ENCODE measurements at places on chromosomes 1 and 21.

DNA sequence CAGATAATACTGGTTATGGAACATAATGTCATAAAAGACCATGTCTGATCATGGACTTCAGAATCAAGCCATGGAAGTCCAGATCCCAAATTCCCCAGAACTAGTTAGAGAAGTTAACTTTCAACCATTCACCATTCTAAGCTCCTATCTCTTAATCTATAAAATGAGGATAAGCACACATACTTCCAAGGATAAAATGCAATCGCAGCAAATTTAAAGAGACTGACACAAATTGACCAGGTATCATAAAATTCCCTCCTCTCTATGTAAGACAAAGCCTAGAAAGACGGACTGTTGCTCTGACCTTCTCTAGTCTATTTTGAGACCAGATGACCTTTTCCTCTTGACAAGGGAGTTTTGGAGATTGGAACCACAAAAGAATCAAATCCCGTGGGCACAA, 426.7 kb downstream of the PLPP3 start:
- DNase-seq, result no peak

DNA sequence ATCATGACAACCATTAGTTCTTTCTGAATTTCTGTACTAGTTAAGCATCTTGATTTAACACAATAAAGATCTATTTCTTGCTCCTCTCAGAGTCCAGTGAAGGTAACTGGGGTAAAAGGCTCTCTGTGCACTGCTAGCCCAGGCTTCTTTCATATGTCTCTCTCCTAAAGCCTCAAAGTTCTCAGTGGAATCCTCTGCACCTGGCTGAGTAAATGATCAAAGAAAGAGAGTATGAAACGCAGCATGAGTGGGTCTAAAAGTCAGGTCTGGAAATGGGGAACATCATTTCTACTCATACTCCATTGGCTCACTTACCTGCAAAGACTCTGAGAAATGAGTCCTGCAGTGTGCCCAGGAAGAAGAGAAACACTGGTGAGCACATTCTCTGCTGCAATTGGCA, 418.5 kb downstream of the PTPRC start:
- DNase-seq, result no peak

DNA sequence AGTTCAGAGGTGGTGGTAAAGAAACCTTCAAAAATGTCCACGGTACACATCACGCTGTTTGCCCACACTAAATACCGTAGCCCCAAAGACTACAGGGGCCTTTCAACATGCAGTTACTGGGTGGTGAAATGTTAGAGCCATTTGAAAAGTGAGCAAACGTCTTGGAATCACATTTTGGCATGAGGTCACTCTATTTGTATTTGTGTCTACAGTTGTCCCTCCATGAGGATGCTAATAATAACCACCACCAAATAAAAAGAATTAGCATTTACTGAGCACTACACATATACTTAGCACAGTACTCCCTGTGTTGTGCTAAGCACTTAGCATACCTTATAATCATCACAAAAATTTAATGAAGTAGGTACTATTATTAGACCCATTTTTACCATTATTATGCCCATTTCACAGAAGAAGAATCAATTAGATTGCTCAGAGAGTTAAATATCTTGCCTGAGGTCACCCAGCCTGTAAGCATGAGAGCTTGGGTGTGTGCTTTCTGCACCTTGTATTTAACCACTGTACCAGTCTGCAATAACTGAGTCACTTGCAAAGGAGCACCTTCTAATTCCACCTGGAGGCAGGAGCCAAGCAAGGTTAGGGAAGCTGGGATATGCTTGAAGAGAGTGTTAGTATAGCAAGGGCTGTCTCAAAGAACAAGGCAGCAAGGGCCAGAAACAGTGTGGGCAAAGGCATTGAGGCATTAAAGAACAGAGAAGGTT, 57.4 kb downstream of the DNTTIP2 start:
- DNase-seq, result no peak

DNA sequence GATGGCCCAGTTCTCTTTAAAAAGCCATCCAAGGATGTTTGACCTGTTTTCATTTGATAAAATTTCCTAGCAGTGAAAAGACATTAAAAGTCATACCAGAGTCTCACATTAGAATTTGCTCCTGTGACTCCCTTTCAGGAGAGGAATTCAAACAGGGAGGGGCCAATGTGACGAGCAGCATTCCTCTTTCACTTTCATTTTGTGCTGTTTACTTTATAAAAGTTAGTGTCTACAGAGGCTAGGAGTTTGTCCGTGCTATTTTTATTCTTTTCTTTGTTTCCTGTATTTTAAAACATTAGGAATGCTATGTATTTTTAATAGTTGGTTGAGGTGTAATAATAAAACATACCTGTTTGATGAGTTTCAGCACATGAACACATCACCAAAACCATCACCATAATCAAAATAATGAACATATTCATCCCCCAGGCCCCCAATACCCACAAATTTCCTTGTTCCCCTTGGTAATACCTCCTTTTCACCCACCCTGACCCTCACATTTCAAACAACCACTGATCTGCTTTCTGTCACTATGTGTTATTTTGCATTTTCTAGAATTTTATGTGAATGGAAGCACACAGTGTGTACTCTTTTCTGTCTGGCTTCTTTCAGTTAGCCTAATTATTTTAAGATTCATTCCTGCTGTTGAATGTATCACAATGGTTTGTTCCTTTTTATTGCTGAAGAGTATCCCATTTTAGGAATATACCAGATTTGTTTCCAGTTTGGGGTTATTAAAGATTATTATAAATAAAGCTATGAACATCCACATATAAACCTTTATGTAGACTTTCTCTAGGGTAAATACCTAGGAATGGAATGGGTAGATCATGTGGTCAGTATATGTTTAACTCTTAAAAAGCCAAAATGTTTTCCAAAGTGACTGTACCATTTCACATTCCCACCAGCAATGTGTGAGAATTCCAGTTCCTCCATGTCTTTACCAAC, 129.5 kb downstream of the TENT5C start:
- DNase-seq, result no peak

- DNase-seq, result no peak
Observed at GRCh38 chr1:20848162-20848561, 61.1 kb upstream of the HP1BP3 start.

DNA sequence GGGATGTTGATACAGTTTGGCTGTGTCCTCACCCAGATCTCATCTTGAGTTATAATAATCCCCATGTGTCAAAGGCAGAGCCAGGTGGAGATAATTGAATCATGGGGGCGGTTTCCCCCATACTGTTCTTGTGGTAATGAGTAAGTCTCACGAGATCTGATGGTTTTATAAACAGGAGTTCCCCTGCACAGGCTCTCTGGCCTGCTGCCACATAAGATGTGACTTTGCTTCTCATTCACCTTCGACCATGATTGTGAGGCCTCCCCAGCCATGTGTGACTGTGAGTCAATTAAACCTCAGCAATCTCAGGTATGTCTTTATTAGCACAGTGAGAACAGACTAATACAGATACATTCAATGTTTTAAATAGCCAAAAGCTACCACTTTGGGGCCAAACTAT, 41.1 kb downstream of the SLC35F3 start:
- no peak for DNase-seq

- no peak for DNase-seq
Observed at GRCh38 chr1:11600836-11601235, 53.4 kb downstream of the FBXO2 start.

DNA sequence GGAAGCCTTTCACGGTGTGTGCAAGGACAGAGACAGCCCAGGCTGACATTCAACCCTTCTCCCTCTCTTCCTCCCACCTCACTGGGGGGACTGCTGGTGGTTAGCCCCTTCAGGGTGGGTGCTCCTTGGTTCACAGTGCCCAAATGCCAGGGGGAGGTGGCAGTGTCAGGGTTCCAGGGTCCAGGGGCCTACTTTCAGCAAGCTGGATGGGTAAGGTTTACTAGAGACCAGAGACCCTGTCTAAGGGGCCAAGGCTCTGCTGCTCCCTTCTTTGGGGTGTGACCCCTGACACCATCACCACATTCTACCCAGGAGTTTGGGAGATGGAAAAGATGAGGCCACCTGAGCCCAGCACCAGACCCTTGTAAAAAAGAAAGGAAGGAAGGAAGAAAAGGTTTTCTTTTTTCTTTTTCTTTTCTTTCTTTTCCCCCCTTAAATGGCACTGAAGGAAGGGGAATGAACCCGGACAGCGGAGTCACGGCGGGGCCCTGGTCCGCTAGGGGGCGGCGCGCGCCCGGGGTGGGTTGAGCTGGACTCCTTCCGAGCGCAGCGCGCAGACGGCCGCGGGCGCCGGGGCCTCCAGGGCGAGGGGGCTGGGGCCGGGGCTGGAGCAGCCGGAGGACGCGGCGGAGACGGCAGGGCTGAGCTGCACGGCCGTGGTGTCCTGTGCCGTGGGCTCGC, 18.8 kb downstream of the KNCN start:
- DNase-seq, result no peak

- no peak for DNase-seq
Observed at GRCh38 chr1:154663471-154664060, 55.6 kb upstream of the ADAR start.

- DNase-seq, result no peak
Observed at GRCh38 chr1:118948351-118948750, 39.8 kb downstream of the TBX15 start.

DNA sequence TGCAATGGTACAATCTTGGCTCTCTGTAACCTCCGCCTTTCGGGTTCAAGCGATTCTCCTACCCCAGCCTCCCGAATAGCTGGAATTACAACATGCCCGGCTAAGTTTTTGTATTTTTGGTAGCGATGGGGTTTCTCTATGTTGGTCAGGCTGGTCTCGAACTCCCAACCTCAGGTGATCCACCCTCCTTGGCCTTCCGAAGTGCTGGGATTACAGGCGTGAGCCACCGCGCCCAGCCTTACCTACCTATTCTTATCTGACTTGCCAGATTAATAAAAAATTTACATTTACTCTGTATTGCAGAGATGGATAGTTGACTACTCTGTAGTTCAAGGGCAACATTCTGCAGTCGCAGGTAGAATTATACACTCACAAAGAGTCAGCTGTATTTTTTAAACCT, 359.6 kb downstream of the KCTD3 start:
- no peak for DNase-seq

DNA sequence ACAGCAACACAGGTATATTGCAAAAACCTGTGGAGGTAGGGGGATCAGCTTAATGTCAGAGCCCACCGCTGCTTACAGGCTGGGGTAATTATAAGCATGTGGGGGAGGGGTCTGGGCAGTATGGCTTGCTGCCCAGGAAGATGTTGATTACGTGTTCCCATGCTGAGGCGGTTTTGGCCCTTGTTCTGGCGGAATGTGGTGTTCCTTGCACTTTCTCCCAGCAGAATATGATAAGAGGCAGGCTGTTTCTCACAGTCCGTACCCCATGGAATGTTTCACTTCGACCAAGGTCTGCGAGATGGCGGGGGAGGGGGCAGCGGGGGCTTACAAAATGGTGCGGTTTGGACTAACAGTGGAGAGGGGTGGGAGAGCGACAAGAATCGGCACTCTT, 9.8 kb upstream of the HPCAL4 start:
- no peak for DNase-seq

GRCh38 chr1:199041173-199041914, 402.5 kb downstream of the PTPRC start:
- DNase-seq, result no peak

DNA sequence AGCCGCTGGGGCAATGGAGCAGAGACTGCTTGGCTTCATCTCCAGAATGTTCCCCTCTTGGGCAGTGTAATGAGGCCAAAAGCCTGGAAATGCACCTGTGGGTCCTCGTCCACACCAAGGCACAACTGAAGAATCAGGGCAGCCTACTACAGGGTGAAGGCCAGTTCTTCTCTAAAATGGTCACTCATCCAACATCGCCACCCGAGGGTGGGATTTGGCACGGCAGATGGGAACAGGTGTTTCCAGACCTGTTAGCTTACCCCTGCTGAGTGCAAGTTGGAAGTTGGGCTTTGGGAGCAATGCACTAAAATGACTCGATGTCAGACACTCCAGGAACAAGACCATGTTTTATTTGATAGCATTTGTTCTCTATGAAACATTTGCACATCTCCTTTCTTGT, 543.7 kb downstream of the NPHP4 start:
- DNase-seq, result no peak

DNA sequence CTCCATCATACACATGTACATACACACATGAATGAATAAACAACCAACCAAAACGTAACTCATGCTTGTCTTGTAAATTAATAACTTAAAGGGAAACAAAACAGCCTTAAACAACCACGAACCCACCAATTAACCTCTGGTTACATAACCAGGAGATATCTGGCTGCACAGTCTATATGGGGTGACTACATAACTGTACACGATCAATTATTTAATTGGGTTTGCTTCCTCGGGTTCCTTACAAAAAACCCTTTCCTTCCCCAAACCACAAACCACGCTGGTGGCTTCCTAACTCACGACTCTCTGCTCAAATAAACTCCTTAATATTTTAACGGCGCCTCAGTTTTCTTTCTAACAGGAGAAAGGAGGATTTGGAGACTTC, 744 bp downstream of the ZNF670 start:
- DNase-seq, result no peak

DNA sequence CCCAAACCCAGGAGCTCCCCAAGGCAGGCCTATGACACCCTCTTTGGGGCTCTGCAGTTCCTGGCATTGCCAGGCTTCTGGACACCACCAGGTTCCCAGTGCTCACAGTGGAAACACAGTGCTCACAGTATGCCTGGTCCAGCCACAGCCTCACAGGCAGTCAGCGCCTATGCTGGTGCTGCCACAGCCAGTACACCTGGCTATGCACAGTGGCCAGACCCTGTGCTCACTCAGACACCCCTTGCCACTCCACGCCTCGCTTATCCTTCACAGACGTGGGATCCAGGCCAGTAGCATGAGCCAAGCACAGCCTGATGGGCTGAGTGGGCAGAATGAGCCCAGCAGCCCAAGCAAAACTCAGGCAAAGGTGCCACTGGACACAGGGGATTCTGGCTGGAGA, 579.2 kb upstream of the ADGRL2 start:
- DNase-seq, result no peak
